SW 1271 (cell line): ENCODE measurements at places on chromosomes 4 and X.

GRCh38 chr4:66681962-66682361 lies 863.3 kb downstream of the CENPC start:
- no peak for DNase-seq

DNA sequence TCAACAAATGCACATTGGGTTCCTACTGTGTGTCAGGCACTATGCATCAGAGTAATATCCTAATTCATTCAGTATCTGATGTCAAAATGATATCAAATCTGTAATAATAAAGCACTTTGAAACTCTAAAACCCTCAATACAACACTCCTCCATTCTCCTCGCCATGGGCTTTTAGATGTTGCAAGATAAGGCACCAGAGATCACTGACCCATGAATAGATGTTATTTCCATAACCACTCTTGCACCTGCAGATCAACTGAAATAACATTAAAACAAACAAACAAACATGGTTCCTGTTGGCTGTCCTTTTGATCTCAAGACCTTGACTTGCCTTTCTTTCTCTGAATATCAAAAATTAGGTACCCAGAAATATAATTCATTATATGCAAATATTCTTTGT lies 100.2 kb downstream of the MAB21L2 start:
- DNase-seq, result no peak

DNA sequence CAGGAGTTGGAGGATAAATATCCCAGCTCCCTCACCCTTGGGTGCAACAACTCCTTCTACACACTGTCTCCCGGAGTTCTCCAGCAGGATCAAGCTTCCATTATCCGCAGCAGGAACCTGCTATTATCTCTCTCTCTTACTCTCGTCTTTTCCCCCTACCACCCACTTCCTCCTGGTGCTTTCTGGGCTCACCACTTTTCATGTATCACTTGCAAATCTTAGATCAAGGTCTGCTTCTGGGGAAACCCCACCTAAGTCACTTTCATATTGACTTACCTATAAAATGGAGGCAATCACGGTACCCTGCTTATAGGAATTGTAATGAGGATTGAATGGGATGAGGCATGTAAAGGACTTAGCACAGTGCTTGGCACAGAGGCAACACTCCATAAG lies 589.5 kb downstream of the BCOR start:
- no peak for DNase-seq

DNA sequence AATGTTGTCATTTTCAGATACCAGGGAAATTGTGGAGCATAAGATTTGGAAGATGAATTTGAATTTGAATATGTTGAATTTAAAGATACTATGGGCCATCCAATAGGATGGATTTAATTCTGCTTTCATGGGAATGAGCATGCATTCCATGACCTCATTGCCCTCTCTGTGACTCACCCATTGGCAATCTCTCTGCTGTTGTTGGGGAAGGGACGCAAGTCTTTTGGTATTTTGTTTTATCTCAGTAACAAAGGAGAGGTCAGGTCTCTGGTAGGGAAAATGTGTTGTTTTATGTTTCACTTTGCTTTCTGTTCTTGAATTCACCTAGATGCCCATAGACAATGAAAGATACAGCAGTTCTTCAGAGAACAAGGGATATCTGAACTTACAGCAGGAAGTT lies 42.1 kb upstream of the MAGEA4 start:
- peak; percentile 31 for DNase-seq

DNA sequence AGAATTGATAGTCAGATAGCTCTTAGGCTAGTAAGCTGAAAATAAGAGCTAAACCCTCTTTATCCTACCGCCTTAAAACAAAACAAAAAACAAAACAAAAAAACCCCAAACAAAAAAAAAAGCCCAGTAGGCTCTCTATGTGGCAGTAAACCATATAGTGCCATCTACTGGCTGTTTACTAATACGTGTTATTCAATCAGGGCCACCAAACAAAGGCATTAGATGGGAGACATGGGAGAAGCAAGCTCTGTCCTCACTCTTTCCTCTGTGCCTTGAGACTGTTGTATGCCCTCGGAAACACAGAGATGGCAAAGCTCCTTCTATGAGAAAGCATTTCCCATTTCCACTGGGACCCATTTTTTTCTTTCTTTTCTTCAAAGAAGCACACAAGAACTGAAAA lies 148.8 kb upstream of the MID1 start:
- DNase-seq, result no peak

DNA sequence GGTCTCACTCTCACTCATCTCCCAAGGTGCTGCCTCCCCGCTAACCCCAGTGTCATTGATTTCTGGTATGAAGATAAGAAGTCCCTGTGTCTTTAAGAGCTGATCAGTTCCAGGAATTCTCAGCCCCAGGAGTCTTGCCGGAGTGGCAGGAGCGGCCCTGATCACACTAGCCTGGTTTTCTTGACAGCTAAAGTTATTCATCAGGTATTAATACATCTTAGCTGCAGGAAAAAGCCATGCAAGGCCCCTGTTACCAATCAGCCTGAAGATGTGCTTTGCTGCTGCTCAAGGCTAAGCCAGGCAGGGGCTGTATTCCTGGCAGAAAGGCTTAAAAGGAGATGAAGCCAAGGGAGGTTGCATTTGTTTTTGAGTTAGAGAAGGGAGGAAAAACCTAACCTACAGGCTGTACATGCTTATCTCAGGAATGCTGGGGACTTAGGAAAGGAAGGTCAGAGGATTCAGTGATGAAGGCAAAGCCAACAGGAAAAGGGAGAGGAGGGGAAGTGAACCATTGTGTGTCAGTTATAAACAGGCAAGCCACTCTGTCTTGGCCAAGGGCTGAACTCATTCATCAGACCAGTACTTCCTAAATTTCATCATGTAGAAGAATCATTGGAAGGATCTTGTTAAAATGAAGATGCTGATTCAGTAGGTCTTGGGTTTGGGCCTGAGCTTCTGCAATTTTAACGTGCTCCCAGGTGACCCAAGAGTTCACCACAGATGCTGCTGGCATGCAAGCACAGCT lies 8.6 kb downstream of the SRPX start:
- no peak for DNase-seq

DNA sequence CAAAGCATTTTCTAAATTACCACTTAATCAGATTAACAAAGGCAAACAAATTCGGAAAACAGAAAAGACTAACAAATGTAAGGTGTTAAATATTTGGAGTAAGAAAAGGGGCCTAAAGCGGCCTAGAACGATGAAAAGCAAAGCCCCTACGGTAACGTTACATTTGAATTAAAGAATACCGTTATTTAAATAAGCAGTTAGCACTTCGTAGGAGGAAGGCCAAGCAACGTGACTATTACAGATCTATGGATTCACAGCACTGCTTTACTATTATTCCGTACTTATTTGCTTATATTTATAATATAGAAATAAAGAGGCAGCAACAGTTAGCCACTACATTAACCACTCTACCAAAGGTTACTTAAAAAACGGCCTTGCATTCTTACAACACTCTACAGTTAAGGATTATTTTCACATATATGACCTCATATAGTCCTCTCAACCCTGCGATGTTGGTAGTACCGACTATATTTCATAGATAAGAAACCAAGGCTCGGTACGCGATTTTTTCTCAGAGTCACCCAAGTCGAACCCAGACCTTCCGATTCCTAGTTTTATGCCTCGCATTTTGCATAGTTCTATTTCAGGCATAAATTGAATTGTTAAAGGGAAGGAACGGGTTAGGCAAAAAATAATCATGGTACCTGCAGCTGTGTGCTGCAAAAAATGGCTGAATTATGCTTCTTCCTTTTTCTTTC lies 2.9 kb downstream of the KLHL15 start:
- no peak for DNase-seq

DNA sequence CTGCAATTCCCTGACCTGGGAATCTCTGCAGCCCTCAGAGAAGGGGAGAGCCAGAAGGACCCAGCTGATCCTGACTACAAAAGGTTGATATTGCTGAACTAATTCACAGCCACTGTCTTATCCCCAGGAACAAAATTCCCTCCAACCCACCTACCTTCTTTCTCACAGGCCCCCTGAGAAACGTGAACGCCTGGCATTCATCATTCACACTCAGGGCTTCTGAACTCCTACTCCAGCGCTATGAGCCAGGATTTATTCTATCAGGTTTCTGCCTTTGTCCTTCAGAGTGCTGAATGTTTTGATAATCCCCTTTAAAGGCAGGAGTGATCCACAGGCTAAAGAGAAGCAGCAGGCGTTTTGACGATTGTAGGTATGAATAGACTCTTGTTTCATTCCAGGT lies 76.5 kb downstream of the KCNIP4 start:
- DNase-seq, result no peak

DNA sequence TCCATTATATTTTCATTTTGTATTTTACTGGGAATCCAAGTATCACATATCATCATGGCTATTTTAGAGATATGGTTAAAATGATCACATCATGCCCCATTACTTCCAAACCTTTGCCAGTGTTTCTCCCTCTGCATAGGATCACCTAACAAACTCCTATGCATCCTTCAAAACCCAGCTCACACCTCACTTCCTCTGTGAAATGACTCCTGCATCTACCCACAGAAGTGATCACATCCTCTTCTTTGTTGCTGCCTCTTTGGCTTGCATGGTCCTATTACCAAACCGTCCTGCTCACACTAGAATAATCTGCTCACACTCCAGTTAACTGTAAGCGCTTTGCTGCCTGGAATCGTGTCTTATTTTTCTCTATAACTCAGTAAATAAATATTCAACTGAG lies 74.7 kb upstream of the C4orf50 start:
- DNase-seq, result no peak

GRCh38 chr4:121977251-121978171 lies 25.7 kb upstream of the TRPC3 start:
- no peak for DNase-seq

- no peak for DNase-seq
Observed at GRCh38 chr4:77669946-77670590, 64.4 kb downstream of the CXCL13 start.

DNA sequence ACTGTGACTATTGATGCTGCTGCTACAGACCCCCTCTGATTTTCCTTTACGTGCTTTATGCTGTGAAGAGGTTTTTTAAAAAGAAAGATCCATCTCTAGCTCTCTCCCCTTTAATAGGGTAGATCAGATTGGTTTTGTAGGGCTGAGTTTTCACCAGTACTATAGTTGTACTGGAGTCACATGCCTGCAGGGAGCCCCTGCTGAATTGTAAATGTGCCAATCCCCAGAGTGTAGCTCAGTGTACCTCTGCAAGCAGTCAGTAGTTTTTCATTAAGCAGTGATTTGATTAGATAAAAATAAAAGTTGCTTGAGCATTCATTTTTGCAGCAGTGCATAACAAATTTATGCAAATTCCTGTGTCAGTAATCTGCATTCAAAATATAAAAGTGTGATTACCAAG lies 179.2 kb downstream of the IL1RAPL2 start:
- DNase-seq, result no peak

GRCh38 chr4:107666134-107666533 lies 53.9 kb downstream of the PAPSS1 start:
- DNase-seq, result no peak

DNA sequence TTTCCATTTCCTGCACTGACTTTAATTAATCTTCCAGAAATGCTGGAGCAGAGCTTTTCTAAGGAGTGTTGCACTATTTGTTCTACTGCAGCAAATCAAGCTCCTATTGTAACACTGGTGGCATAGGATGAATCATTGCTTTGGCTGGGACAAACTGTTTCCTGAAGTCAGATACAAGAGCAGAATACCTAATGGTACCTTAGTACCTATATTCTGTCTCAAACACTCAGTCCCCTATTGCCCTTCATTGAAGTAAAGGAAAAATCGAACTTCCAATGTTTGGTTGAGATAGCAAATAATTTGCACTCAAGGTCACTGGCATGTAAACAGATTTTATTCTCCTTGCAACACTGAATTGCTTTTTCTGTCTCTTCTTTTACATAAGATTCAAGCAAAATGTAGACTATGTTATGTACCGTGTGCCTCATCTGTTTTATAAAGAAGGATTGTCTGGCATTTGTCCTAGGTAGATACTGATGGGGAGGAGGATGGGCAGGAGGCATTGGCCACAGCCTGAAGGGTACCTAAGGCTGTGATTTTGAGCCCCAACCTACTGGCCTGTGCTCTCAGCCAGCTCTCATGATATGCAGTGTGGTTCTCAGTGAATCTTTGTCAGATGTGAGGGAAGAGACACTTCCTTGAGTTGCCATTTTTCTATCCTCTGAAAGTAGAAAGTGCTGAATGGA lies 141.6 kb downstream of the AASDH start:
- no peak for DNase-seq

DNA sequence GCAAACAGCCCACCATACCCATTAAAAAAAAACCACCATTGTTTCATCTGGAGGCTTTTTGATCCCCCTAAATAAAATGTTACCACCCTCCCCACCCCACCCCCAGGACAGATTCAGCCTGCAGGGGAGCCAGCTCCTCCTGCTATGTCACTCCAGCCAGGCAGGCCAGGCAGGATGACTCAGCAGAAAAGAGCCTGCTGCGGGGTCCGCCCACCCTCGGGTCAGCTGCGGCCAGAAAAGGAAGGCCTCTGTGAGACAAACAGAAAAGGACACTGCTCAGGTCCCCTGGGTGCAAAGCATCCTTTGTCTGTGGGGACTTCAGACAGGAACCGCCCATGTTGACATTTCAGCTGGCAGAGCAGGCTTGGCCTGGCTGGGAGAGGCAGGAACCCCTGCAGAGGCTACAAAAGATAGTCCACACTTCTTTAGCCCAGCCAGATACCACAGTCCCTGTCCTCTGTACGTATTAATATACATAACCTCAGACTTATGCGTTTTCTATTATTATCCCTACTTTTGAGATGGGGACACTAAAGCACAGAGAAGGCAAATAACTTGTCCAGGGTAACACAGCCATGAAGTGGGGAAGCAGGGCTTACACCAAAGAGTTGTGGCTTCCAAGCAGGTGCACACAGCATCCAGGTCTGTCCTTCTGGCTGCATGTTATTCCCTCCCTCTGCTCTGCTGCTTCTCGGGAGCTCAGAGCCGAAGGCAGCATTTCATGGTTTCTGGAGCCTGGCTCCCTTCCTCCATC lies 147.7 kb downstream of the CPEB2 start:
- peak; percentile 36 for DNase-seq

DNA sequence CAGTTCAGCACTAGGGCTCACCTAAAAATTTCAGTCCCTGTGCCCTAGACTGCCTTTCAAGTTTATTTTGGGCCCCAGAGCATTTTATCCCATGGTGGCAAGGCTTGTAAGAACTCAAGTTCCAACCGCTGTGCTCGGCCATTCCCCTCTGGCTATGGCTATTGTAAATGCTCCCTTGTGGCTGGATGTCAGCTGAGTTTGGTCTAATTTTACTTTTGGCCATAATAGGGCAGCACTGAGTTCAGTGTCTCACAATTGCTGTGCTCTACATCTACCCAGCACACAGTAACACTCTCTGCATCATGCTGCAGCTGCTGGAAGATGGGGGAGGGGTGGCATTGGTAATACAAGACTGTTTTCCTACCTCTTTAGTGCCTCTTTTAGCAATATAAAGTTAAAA lies 210.8 kb upstream of the IRS4 start:
- no peak for DNase-seq
